ENCODE measurements at places on chromosomes 1 and 21. TPM values are rescaled to one million over a fixed set of nuclear protein-coding genes. Genes with fewer than 3 reads are reported as not detected.

GRCh38 chr1:112581586-112582192 lies 37.3 kb downstream of the ST7L start:
- DNase-seq = no peak

- no peak for DNase-seq
Observed at GRCh38 chr1:41512701-41513382, 28.4 kb upstream of the EDN2 start.

- no peak for DNase-seq
Observed at GRCh38 chr21:35197992-35198431, 148.9 kb upstream of the RUNX1 start.

DNA sequence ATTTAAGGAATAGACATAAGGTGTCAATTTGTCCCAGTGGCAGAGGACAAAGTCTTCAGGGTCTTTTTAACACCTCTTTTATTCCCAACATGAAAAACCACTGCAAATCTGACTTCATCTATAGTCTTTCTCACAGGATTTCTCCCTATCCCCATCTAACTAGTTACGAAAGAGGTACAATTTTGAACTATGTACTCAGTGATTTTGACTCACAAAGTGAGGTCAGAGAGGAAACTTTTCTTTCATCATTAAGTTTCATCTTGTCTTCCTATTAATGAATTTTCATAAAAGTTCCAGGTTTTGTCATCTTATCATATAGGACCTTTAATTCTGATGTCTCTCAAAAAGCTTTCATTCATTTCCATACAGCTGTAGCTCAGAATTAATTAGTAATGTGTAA lies 63.3 kb downstream of the ASH1L start:
- no peak for DNase-seq

- no peak for DNase-seq
Observed at GRCh38 chr1:9340172-9340854, 47.6 kb downstream of the SPSB1 start.

DNA sequence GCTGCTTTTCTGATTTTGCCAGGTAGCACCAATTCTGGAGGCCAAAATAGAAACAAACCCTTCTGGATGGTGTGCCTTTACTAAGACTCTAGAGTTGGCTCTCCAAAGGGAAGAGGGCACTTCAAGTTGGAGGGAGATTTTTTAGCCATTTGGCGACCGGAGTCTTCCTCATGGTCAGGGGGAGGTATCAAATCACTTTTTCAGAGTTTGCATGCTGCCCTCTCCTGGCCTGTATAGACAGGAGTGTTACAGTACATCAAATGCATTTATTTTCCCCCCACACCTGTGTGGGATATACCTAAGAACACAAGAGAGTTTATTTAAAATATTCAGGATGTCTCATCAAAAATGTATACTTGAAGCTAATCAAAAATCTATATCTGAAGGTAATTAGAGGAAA lies 3.2 kb downstream of the GREM2 start:
- DNase-seq = no peak

DNA sequence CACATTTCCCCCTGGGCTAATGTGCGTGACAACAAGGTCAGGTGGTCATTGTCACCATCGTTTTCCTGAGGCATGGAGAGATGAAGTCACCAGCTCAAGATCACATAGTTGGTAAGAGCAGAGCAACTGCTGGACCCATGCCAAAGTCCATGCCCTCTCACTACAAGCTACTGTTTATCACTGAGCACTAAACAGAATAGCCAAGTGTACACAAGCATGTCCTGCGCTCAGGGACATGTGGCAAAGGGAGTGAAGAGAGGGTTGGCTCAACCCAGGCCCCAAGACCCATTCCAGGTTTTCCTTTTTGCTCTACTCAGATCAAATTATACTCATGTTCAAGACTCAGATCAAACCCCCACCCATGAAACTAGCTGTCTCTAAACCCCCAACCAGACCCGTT lies 20.8 kb downstream of the LRRC52 start:
- no peak for DNase-seq

- DNase-seq = no peak
Observed at GRCh38 chr1:2393471-2393877, 1.8 kb downstream of the RER1 start.

GRCh38 chr1:114149211-114149610 lies 4.5 kb downstream of the SYT6 start:
- DNase-seq = no peak

GRCh38 chr1:10288029-10288615 lies 77.8 kb downstream of the KIF1B start:
- no peak for DNase-seq

GRCh38 chr1:150981805-150982712 lies at the start of gene ANXA9:
TSS of gene ANXA9 (plus strand) at chr1:150982292. CDS start at chr1:150983106, 814 bp downstream.
- no peak for DNase-seq

- DNase-seq = peak; percentile 19
Observed at GRCh38 chr1:156947818-156948525, 27.5 kb downstream of the LRRC71 start.

GRCh38 chr1:925561-926421 lies 2.1 kb downstream of the SAMD11 start:
- no peak for DNase-seq

GRCh38 chr1:59577774-59578173 lies 237.0 kb upstream of the HOOK1 start:
- DNase-seq = no peak

GRCh38 chr21:42836767-42837301 lies 42.5 kb downstream of the WDR4 start:
- DNase-seq = no peak

DNA sequence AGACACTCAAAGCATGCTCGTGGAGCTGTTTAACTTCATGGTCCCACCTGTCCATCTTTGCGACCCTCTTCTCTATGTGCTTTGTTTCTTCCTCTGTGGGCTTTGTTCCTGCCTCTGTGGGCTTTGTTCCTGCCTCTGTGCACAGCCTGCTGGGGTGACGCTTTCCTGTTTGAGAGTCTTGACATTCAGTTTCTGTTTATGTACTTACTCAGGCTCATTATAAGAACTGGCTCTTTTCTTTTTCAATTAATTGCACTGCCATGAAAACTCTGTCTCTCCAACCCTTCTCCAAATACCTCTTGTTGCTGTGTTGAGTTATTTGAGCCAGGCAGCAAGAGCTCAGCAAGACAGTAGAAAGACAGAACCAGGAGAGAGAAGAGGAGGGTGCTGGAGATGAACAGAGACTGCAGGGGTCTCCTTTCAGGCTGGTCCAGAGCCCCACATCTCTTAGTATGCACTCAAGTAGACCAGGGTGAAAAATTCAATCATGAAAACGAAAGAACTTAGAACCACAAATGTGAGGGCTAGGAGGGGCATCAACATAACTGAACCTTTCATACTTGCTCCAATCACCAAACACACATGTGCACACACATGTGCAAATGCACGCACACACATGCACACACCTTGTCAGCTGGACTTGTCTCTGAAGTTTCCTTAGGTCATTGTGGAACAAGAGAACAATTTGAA lies 88.3 kb upstream of the SGIP1 start:
- peak; percentile 49 for DNase-seq

DNA sequence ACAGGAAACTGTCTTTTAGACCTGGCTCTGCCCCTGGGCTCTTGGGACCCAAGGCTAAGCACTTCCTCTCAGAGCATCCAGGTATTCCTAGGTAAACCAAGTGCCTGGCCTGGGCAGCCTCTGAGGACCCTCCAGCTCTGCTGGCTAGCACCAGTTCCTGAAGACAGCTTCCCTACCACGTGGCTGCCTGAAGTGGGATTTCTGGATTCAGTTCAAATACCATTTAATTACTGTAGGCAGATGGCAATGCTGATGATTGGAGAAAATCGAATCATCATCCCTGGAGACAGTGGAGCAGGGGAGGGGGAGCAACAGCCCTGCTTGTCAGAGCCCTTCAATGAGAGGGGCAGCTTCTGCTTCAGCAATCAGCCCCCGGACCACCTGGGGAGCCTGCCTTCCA lies 11.9 kb downstream of the KIF21B start:
- DNase-seq = no peak

DNA sequence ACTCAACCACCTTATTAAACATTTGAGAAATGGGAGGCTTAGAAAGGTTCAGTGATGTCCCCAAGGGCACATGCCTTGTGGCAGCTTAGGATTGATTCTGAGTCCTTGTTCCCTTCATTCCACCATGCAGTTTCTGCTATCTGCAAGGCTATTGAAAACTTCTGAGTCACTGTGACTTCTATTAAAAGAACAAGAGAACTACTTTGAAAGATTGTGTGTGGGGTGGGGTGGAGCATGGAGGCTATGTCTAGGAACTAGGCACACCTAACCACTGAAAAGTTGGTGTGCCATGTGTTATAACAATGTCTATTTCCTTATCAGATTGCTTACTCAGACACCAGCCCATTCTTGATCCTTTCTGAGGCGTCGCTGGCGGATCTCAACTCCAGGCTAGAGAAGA lies 10.8 kb downstream of the MTARC1 start:
- no peak for DNase-seq

GRCh38 chr1:9596415-9597123 lies 7.9 kb downstream of the TMEM201 start:
- DNase-seq = peak; percentile 74

- DNase-seq = no peak
Observed at GRCh38 chr1:93976711-93977597, 67.7 kb upstream of the GCLM start.

GRCh38 chr1:230465691-230466090 lies 39.6 kb upstream of the PGBD5 start:
- no peak for DNase-seq

DNA sequence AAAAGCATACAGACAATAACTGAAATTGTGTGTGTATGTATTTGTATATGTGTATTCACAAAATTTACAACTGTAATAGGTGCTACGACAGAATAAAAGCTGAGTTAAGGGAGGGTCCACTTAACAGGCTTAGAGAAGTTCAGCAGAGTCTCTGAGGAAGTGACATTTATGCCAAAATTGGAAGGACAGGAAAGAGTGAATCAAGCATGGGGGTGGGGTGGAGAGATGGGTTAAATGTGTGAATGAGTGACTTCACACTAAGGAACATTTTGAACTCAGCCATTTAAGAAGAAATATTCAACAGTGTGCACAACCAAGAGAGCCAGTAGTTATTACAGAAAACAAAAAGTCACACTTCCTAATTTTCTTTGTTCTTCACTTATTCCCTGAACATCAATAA lies 53.8 kb upstream of the RGS1 start:
- DNase-seq = no peak

DNA sequence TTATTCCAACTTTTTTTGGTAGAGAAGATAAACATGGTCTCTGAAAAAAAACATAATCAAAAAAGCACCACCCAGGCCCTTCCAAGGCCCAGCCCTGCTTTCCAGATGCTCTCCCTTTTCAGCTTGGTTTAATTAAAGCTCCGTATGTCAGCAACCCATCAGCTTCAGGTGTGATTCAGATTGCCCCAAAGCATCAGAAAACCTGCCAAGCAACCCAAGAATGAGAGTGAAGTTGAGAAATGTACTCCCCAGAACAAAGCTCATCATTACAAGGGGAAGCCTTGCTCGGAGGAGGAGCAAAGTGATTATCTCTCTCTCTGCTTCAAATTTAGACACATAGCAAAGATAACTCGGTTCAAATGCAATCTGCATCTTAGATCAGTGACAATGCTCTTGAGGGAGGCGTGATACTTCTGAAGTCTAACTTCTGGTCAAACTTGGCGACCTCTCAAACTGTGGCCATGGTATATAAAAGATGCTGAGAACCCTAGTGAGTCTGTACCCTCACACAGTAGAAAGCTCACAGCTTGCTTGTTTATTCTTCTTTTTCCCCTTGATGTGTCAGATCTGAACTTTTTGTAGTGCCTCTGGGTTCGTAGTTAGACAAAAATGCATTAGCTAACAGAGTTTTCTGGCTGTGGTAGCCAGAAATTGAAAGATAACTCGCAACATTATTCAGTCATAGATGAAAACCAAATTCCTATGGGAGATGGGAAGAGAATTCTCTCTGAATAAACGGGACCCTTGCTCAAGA lies 63.3 kb upstream of the ZC3H11B start:
- no peak for DNase-seq

GRCh38 chr1:221078260-221078965 lies 199.2 kb downstream of the HLX start:
- DNase-seq = no peak

- no peak for DNase-seq
Observed at GRCh38 chr1:147626739-147627138, 43.6 kb downstream of the ACP6 start.

DNA sequence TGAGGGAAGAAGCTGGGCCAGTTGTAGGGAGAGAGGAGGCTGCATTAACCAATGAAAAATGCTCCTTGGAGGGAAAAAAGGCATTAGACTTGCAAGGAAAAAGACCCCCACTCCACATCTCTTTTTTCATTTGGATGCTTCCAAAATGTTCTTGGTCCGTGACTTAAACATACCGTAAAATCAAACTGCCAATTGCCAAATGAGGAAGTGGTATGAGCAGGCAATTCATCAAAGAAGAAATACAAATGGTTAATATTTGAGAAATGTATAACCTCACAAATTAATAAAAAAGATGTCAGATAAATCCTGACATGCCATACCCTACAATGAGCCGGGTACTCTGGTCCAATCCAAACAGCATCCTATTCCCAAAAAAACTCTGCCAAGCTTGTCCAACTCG lies 30.6 kb downstream of the KANK4 start:
- DNase-seq = no peak

DNA sequence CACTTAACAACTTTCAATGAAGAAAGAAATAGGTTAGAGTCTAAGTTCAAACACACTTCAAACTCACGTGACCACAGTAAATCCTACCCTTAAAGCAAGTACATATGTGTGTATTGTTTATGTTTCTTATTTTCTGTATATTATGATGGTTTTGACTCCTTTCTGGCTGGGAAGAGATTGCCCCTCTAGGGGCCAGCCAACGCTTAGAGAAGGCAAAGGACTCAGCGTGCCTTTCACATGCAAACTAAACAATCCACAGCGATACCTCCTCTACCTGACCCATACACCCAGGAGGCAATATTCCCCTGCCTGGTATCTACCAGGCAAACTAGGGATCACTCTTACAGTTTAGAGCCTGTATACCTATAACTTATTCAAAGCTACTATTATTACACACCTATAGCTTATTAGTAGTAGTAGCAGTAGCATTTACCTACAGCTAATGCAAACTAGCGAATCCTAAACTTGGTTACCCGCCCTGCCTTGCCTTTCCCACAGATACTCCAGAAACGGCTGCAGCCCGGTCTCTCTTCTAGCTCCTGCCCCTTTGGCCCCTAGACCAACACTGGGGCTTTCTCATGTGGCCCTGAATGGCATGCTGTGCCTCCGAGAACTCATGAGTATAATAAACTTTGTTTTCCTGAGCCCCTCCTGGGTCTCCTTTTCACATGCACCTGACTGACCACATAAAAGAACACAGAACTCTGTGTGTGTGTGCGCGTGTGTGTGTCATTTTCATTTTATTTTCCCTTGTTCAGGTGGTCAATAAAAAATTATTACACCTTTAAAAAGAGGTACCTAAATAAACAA lies 14.0 kb downstream of the NRIP1 start:
- DNase-seq = no peak

The C1orf122 gene
- total RNA-seq = 36.7 TPM

The KIF14 gene
- total RNA-seq = 0.26 TPM

The DLGAP3 gene
- total RNA-seq = 0.30 TPM

The CFHR5 gene
- not detected for total RNA-seq

The OR10Z1 gene
- not detected for total RNA-seq

The RGS13 gene
- not detected for total RNA-seq

The TP73 gene
- 0.77 TPM for total RNA-seq

The TFF3 gene
- total RNA-seq = 14.4 TPM

The LCE1F gene
- not detected for total RNA-seq

The IL10 gene
- 4.0 TPM for total RNA-seq

The GPX7 gene
- 4.3 TPM for total RNA-seq

The CDC20 gene
- total RNA-seq = 2.4 TPM

The HES4 gene
- total RNA-seq = 28.2 TPM

The LAMC2 gene
- 10.5 TPM for total RNA-seq

Measured in upper lobe of left lung (tissue), 6 donors.